SK-N-DZ (cell line): ENCODE measurements at places on chromosomes 16 and 17.

GRCh38 chr17:6061290-6061689 is 8.9 kb upstream of the WSCD1 start:
- DNase-seq: no peak

GRCh38 chr17:27442702-27443101 is 13.5 kb upstream of the KSR1 start:
- DNase-seq: no peak

DNA sequence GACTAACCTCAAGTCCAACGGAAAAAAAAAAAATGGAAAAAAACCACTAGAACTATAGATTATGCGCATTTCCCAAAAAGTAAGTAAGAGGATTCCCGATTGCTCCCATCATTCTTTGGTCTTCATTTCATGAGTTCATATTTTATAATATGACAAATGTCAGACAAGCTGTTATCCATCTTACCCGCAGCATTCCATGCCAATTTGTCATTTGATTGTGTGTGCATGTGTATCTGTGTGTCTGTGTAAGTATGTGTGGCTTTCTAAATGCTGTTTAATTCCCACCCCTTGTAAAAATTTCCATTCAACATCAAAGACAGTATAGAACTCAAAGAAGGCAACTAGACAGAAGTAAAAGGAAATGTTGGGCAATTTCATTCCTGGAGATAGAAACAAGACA is 434.1 kb downstream of the CDH11 start:
- no peak for DNase-seq

DNA sequence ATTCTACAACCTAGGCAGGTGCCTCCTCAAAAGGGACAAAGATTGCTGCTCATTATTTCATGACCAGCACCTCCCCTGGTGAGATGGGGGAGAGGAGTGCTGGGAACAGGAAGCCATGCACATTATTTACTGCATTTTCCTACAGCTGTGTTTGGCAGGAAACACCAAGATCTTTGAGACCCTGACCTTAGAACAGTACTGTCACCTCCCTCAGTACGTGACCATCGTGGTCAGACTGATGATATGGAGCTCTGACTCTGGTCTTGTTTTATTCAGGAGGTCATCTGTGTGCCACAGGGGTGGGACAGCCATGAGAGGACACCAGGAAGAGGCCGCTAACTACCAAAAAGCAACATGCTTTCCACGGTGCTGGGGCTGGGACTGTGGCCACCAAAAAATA is 37.4 kb downstream of the USP22 start:
- DNase-seq: no peak

GRCh38 chr17:35117984-35118383 is 1.7 kb downstream of the RAD51D start:
- no peak for DNase-seq

DNA sequence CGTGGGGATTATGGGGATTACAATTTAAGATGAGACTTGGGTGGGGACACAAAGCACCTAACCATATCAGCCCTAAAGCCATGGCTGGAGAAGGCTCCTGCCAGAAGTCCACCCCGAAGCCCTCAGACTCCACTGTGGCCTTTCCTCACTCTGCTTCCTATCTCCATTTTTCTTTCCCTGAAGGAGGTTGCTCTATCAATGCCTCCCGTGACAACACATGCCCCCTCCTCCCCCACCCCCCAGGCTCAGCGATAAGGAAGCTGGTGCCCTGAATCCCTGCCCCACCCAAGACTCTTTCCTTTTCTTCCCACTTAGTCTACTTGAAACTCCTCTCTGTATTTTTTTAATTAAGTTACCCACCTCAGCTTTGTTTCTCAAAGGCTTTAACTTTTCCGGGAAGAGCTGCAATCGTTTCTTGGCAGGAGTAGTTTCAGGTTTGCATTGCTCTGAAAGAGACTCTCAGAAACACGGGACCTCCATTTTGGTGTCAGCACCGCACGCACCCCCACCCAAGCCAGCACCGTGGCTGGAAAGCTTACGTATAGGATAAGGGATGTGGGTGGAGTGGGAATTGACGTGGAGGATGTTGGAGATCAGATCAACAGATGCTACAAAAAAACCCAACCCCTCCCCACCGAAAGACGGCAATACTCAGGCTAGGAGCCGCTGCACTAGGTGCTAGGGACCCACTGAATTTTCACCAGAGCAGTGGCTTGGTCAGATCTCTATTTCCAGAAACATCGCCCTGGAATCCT is 15.2 kb upstream of the CA4 start:
- DNase-seq: no peak

GRCh38 chr17:45096141-45096540 is 35.0 kb downstream of the NMT1 start:
- no peak for DNase-seq

GRCh38 chr16:56984639-56985038 is 4.7 kb upstream of the NLRC5 start:
- no peak for DNase-seq

GRCh38 chr17:41750862-41751261 is 16.4 kb upstream of the HAP1 start:
- DNase-seq: no peak

- DNase-seq: no peak
Observed at GRCh38 chr17:82787081-82787848, 35.4 kb downstream of the TBCD start.

DNA sequence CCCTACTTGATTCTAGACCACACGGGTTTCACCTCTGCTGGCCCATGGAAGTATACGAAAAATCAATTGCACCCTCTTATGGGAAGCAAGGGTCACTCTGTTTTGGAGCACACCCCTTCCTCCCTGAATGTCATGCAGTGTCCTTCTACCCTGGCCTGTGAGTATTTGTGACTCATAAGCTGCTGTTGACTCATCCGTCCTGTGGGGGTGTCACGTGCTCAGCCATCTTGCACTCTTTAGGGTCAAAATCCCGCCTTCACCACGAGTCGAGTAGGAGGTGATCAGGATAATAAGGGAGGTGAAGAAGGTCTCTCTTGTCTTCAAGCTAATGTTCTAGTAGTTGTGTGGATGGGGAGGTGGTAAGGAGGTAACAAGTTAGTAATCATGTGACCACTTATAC is 341.0 kb upstream of the EEF2KMT start:
- DNase-seq: no peak

GRCh38 chr16:79437764-79438751 is 162.5 kb downstream of the MAF start:
- no peak for DNase-seq

DNA sequence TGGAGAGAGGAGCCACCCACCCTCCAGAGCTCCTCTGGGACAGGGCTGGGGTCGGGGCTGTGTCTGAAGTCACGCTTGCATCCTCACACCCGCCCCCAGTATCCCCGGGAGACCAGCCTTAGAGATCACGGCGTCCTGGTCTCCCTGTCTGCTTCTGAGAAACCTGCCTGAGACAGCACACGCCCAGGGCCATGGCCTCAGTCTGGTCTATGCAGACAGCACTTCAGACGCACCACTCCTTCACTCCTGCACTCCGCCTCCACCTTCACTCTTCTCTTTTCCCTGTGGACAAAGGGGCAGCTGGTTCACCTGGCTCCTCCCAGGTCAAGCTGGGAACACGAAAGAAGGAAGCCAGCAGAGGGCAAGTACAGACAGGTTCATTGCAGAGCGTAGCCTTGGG is 248.0 kb upstream of the GSE1 start:
- DNase-seq: peak; percentile 63

GRCh38 chr16:69407702-69408323 is 16.6 kb upstream of the CYB5B start:
- DNase-seq: no peak

GRCh38 chr17:14737984-14738651 is 437.2 kb downstream of the HS3ST3B1 start:
- no peak for DNase-seq

DNA sequence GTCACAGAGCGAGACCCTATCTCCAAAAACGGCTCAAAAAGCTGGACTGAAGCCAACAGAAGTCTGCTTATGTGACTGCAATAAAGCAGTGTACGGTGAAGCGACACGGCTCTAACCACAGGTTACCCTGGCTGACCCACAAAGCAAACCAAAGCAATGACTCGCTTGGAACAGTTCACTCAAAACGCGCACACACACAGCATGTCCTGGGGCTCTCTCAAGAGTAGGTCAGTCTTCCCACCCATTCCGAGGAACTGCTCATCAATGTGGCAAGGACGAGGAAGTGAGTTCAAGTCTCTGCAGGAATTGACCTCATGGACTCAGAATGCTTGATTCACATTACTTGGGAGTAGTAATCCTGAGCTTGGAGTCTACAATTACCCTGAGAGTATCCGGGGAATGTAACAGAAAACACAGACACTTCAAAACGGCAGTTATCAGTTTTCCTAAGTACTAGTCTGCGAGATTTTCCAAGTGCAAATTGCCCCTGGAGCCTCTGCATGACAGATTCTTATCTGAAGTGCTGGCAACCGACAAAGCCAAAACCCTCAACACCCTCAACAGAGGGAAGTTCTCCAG is 25.4 kb downstream of the PELP1 start:
- peak; percentile 49 for DNase-seq

DNA sequence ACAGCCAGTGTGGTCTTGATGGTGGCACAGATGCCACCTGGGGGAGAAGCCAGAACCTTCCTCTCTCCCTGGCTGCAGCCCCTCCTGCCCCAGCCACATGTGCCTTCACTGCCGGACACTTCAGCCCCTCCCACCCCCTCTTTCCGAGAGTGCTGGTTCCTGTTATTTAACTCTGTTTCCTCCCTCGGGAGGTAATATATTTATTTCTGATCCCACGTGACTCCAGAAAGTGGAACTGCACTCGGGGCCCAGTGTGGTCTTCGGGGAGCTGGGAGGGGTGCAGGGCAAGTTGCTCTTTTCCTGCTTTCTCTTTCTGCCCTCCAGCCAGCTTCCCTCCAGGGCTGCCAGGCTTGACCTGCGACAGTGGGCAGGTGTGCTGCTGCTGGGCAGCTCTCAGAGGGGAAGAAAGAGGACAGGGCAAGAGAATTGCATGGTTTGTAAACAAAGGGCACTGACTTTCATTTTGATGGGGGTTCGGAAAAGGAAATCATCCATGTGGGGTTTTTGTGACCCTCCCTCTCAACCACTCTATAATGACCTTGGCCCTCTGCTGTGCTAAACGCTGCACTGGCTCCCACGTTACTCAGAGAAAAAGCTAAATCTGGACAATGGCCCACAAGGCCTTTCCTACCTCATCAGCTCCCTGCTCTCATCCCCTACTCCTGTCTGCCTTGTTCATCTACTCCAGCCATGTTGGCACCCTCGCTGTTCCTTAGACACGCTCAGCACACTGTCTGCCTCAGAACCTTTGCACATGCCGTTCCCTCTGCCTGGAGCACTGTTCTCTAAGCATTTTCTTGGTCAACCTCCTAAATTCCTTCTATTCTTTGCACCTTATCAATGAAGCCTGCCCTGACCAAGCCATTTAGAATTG is 8.2 kb upstream of the CIITA start:
- no peak for DNase-seq

DNA sequence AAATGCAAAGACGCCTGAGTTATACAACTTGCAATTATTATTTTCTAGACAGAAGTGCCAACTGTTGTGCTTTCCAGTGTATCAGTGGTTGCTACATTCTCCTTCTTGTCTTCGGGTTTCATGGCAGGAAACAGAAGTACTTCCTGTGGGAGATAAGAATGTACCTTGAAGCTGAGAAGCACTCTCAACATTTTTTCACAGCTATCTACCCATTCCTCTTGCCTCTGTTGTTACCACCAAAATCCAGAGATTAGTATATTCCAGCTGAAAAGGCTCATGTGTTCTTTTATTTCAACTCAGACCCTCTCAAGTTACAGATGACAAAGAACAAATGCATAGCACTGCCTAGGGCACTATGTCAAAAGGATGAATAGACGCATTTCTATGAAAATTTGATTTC is 4.8 kb upstream of the ADAT1 start:
- DNase-seq: no peak
